H9 (cell line): ENCODE measurements at places on chromosomes 5 and 9.
A peak's percentile ranks its signal among the peaks of the same experiment; 100 is the strongest.

- peak; percentile 63 for DNase-seq
Measured at GRCh38 chr5:88883836-88884607, 1.0 kb upstream of the MEF2C start.

- no peak for DNase-seq
Measured at GRCh38 chr5:59380350-59380951, 513.1 kb downstream of the PDE4D start.

- no peak for DNase-seq
Measured at GRCh38 chr5:124860291-124860655, 113.8 kb upstream of the ZNF608 start.

DNA sequence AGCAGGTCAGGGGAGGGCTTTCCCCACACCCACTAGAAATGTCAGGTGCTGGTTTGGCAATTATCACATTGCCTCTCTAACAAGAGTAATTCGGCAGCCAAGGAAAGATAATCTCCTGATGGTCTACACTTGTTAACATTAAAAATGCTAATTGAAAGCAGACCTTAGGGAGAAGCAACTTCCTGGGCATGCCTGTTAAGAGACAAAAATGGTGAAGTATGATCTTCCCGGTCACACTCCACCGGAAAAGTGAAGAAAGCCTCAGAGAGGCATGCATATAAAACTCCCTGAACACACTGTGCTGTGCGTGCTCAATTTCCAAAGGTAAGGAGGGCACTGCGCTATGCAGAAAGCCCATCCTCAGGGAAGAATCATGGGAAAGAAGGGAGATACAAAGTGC lies 244.3 kb downstream of the FAM170A start:
- DNase-seq: no peak

DNA sequence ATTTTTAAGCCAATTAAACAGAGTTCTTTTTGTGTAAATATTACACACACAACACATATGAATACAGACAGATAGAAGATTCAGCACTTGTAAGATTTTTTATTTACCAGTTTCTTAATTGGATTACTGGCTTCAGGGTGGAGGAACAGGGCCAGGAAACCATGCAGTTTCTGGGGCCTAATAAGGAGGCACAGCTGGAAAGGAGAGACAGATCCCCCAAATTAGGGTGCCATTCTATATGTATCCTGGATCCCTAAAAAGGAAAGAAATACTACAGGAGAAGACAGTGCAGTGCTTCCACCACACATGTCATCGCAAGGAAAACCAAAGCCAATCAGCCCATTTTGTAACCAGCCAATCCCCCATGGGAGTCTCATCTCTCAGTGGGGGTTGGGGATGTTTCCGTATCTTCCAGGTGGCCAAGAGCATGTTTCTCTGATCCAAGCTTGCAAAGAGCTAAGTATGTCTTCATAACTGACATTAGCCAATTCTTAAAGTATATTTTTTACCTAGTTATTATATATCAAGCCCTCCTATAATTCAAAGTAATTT lies 15.8 kb upstream of the ABO start:
- DNase-seq: no peak

DNA sequence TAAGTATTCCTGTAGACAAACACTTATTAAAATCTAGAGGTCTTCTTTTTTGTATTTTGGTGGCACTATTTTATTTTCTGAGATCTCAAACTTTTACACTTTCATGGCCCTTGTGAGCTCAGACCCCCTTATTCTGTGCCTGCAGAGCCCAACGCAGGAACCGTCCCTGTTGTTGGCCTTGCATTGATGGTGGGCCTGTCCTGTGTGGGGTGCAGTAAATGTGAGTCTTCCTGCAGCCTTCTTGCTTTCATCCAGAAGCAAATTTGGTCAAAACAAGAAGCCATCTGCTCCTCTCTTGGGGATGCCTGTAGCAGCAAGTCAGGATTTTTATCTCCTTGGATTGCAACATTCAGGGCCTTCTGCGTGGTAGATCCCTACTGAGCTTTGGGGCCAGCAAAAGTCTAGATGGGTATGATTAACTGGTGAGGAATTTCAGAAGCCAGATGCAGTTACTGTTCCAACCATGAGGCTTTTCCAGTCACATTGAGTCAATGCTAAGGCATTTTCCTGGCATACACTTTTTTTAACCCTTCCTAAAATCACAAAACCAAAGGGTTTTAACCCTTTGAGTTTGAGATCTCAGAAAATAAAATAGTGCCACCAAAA lies 31.7 kb downstream of the BASP1 start:
- DNase-seq: no peak

DNA sequence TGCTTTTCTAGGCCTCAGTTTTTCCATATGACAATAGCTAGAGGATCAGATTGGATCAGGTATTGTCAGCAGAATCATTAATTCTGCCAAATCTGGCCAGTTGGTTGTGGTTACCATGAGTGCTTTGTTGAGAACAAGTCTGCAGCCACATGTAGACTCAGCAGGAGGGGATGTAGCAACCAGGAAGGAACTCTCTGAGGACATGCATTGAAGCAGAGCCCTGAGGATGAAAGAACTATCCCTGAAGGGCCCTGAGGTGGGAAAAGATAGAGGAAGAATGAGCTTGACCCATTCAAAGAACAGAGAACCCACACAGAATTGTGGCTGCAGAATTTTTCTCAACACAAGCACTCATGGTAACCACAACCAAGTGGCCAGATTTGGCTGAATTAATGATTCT lies 60.1 kb upstream of the AFAP1L1 start:
- no peak for DNase-seq

DNA sequence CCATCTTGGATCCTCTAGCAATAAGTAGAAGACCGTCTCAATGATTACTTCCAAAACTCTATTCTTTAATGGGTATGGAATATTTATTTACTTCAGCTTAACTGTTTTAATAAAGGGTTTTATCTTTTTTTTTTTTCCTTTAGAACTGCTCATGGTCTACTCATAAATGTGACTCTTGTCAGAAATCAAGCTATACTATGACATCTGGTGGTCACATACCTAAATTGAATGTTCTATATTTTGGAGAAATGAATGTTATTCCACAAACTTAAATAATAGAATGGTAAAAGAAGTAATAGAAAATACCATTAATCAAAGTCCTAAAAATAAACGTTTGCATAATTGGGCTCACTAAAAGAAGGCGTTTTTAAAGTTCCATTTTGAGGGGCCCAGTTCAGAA lies 131.2 kb upstream of the PLCXD3 start:
- DNase-seq: no peak

- peak; percentile 73 for DNase-seq
Measured at GRCh38 chr9:77440057-77440456, 208.1 kb downstream of the GNA14 start.

- no peak for DNase-seq
Measured at GRCh38 chr9:77554586-77555105, 93.5 kb downstream of the GNA14 start.

GRCh38 chr9:134061019-134061687 lies 6.7 kb downstream of the BRD3 start:
- DNase-seq: peak; percentile 21

DNA sequence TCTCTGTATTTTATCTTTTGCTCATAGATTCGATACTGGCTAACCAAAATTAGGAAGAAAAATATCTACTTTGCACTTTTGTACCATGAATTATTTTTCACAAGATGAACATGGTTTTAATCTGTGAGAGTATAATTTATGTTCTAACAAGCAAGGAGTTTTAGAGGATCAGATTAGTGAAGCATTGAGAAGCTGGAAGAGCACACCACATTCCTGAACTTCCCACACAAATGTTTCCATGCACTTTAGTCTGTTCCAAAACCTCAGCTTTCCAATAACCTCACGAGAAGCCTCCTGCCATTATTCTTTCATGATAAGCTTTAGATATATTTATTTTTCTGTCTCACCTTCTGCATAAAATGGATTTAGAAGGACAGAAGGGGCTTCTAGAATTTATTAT lies 98.7 kb upstream of the MPDZ start:
- no peak for DNase-seq

DNA sequence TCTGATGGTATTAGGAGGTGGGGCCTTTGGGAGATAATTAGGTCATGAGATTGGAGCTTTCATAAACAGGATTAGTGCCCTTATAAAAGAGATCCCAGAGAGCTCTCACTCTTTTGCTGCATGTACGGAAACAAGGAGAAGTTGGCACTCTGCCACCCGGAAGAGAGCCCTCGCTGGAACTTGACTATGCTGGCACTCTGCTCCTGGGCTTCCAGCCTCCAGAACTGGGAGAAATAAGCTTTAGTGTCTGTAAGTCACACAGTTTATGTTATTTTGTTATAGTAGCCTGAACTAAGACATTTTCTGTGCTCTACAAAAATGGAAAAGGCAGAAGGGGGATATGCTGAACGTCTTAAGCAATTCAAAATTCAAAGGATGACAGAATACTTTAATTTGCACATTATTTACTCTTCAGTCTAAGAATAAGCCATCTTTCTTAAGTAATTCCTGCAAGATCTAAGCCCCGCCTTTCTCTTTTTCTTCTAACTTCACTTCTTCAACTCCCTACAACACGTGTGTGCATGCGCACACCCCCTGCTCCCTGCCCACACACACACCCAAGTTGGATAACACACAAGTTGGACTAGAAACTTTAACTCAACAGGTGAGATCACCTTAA lies 17.3 kb downstream of the NFIB start:
- DNase-seq: no peak

GRCh38 chr5:128290152-128290858 lies 206.7 kb downstream of the SLC12A2 start:
- DNase-seq: no peak

GRCh38 chr5:71899865-71900342 lies 180.8 kb downstream of the CARTPT start:
- DNase-seq: no peak

GRCh38 chr5:95005811-95006210 lies 279.1 kb downstream of the MCTP1 start:
- no peak for DNase-seq

DNA sequence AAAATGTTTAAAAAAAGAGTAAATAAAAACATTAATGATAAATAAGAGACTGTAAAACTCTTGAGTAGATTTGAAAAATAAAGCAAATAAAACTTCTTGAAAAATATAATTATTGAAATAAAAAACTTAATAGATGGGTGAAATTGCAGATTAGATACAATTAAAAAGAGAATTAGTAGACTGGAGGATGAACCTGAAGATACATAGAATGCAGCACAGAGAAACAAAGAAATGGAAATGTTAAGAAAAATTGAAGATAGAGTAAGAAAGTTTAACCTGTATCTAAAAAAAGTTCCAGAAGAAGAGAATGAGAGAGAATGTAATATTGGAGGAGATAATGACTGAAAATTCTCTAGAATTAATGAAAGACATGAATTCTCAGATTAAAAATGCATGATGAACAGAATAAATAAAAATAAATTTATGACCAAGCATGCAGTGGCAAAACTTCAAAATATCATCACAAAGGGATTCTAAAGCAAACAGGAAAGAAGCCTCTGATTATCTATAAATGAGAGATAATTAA lies 438.1 kb upstream of the CLINT1 start:
- no peak for DNase-seq

DNA sequence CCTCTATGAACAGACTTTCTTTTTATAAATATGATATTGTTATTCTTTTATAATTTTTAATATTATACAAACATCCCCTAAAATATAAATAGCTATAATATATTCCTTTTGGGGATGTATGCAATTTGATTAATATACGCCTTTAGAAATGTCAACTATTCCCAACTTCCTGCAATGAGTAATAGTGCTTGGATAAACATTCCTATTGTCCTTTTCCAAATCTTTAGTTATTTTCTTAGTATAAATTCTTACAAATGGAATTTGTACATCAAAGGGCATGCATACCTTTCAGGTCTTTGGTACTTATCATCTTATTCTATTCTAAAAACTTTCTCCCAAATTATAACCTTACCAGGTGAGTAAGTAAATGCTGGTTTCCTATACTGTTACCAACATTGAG lies 6.2 kb downstream of the NLN start:
- DNase-seq: no peak

DNA sequence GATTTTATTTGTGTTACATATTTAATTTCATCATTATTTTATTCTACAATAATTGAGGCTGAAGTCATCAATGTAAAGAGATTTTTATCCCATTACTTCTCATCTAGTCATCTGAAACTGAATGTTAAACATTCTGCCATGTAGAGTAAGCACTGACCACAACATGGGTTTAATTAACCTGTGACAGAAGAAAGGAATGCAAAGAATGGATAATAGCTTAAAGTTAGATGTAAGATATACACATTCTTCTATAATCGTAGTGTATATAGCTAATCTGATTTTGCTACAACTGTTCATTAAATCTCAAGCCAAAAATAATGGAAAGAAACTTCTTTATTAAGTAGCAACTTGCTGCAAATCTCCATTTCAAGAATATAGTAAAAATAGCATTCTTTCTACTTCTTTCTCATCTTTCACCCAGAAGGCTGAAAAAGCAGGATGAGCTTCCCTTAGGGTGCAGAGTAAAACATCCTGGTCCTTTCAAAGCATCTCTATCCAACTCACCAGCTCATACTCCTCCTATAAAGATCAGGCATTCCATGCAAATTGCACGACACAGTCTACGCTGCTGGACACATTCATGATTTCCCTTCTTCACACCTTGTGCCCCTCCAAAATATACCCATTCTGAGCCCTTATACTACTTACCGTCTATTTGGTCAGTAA lies 115.2 kb downstream of the EFNA5 start:
- DNase-seq: no peak

DNA sequence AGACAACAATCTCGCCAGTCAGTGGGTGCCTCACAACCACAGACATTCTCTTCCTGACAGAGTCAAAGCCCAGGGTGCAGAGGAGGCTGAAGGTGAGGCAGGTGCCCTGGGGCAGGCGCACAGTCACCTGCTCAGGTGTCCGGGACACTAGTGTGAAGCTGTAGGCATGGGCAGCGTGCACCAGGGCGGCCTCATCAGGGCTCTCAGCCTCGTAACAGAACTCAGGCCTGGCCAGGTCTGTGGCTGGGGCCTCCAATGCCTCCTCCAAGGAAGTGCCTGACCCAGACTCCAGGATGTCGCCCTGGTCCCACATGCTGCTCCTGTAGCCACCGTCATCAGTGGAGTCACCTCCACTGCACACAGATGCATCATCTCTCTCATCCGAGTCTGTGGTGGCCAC lies 198.7 kb downstream of the PTTG1 start:
- DNase-seq: no peak

DNA sequence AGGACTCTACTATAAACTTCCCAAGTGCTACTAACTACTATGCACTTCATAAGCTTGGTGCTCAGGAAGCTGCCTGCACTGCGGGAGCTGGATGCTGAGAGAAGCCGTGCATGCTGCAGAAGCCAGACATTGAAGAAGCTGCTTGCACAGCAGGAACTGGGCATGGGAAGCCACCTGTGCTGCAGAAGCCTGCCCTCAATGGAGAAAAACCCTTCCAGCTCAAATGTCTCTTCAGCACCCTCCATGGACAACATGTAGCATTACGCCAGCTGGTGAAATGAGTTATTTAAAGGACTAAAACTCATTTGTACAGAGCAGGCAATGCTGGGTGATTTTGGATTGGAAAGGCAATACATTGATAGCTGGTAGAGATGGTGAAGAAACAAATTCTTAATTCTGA lies 247.2 kb downstream of the KIF4B start:
- peak; percentile 72 for DNase-seq
